ENCODE measurements at places on chromosomes 12 and 14.

DNA sequence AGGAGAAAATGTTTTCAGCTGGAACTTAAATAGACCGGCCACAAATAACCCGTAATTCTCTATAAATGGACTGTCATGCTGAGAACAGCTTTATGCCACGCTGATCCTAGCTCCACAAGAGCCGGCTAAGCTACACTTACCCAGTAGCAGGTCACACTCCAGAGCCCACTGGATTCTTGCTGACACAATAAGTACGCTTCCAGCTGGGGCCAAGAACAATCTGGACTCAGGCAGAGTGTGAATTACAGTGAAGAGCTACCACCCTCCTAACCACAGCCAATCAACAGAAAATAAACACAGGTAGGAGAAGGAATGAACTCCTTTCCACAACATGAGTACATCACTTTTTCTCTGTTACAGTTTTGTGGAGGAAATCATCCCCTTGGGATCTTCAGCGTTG, 531.3 kb downstream of the GALC start:
- ATAC-seq = no peak

GRCh38 chr14:71541973-71542690, 390.1 kb upstream of the RGS6 start:
- no peak for ATAC-seq

DNA sequence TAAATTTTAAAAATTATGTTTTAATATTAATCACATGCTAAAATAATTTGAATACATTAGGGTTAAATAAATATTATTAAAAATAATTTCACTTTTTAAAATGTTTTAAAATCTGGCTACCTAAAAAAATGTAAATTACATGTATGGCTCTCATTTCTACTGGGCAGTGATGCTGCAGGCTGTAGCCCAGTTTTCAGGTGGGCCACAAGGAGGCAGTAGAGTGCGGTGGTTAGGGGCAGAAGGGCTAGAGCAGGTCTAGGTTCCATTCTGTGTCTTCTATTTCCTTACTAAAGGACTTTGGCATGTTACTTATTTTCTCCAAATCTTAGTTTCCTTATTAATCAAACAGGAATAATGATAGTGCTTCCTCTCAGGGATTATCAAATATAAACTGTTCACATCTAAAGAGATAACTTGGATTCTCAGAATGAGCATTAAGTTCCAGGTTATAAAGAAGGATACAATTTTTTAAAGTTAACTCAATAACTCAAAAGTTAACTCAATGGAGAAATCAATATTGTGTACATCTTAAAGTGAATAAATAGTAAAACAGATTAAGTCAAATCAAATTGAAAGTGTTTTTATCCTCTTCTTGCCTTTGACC, 54.9 kb upstream of the OVCH1 start:
- peak; percentile 68 for ATAC-seq

DNA sequence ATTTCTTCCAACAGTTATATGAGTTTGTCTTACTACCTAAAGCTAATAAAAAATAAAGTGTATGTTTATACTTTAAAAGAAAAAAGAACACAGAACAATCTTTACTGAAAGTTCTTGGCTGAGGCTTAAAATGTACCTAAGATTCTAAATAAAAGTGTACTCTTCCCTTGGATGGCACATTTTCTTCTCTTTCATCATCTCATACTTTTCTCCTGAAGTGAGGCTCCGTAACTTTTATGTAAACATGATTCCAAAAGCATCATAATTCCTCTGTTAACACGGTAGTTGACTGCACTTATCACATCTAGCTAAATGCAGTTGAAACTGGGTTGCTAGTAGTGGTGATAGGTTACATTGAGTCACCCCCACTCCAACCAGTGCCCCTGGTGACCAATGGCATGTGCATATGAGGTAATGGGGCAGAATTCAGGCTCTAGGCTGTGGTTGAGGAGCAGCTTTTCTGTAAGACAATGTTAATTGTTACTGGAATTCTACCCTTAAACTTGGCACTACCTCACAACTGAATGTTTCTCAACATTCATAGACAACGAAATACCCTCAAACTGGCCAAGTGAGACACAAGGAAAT, 38.4 kb downstream of the WASHC3 start:
- no peak for ATAC-seq

DNA sequence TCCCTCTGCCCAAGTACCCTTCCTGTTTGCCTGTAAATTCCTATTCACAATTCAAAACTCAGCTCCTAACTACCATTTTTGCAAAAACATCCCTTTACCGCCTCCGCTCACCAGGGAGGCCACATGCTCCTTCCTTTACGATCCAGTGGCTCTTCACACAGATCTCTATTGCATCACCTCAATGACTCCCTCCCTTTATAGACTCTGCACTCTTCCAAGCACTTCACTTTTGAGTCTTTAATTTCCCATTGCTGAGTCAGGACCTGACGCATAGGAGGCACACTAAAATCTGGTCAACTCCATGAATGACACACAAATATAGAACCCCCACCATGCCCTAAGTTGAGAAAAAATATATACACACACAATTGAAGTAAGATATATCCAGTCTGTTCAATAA, 45.9 kb downstream of the PPP1R13B start:
- no peak for ATAC-seq

DNA sequence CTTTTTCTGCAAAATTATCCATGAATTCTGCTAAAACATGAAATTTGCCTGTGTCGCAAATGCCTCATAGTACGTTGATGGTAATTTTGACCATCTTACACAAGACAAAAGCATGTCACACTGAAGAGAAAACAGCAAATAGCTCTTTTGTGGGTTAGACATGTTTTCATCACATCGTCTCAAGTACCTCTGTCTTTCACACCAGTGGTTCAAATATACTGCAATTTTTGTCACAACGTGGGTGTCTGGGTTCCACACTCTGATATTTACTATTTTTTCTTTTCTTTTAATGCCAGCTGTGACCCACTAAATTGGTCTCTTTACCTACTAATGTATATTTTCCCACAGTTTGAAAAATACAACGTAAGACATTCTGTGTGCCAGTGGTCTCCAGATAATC, 10.4 kb downstream of the KLRB1 start:
- ATAC-seq = no peak

- ATAC-seq = no peak
These were observed 32.8 kb downstream of the GRIN2B start for GRCh38 chr12:13948621-13949020.

- ATAC-seq = peak; percentile 65
These were observed 17.5 kb downstream of the DYRK4 start for GRCh38 chr12:4579305-4580102.

DNA sequence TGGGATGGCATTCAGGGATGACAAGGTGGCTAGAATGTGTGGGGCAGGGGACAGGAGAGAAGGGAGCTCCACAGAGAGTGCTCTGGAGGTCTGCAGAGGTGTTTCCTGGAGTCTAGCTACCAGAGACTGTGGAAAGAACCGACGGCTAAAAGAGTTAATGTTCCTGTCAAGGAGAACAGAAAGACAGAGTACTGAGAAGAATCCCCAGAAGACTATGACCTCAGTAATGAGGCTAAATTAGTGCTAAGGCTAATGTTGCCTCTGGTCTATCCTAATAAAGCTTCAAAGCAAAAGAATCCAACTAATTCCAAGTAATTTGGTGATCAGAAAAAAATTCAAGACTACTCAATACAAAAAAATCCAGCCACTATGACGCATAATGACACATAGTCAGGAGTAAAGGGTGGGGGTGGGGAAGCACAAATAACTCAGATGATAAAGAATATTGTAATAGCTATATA, 44.7 kb downstream of the FERMT2 start:
- no peak for ATAC-seq

- no peak for ATAC-seq
These were observed 89.2 kb downstream of the PDZRN4 start for GRCh38 chr12:41277100-41277945.

DNA sequence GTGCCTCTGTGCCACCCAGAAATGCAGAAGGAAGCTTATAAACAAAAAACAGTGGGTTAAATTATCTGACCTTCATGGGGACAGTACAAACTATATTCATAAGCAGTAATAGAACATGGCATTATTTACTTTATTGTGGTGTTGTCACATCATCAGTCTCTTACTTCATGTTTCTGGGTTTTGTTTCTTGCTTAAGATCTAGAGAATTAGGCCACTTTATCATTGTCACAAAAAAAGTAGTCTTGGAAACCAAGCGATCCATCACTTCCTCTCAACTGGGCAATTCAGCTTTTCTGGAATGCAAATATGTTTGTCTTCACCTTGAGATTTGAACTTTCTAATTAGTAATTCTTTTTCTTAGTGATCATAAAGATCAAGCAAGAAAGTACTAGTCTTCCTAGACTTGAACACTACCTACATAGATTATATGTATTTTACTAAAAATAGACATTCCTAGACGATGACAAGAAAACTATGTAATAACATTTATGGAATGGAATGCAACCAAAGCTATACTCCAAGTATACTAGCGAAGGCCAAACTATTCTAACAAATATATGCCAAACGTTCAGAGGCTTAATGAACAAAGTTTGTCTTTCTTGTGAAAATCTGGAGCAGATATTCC, 363.4 kb downstream of the DAD1 start:
- ATAC-seq = no peak

DNA sequence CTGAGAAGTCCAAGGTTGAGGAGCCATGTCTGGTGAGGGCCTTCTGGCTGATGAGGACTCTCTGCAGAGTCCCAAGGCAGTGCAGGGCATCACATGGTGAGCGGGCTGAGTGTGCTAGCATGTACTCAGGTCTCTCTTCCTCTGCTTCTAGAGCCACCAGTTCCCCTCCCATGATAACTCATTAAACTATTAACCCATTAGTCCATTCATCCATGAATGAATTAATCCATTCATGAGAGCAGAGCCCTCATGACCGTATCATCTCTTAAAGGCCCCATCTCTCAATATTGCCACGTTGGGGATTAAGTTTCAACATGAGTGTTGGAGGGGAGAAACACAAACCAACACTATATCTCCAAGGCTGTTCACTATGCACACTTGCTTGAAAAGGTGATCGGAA, 83.7 kb downstream of the TMEM30B start:
- no peak for ATAC-seq

DNA sequence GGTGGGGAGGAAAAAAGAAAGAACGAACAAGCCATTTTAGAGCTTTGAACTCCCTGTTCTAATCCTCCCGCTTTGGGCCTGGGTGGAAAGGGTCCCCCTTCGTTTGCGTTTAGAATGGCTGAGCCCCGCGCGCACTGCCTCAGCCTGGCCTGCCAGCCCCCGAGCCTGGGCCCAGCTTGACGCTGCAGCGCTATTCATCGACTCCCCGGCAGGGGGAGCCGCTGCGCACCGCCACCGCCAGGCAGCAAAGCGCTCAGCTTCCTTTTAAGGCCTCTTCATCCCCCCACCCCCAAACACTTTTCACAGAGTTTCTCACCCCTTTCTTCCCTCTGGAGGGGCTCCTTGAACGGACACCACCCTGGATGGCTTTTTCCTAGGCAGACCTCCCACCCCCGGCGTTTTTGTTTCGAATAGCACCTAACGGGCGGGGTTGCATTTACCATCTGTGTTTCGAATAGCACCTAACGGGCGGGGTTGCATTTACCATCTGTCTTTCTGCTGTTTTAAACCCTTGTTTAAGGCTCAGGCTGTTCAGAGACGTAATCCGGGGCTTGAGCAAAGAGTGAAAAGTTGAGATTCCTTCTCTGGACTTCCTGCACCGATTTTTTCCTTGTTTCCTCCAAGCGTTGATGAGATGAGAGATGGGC, 56.4 kb upstream of the PIWIL1 start:
- ATAC-seq = no peak

DNA sequence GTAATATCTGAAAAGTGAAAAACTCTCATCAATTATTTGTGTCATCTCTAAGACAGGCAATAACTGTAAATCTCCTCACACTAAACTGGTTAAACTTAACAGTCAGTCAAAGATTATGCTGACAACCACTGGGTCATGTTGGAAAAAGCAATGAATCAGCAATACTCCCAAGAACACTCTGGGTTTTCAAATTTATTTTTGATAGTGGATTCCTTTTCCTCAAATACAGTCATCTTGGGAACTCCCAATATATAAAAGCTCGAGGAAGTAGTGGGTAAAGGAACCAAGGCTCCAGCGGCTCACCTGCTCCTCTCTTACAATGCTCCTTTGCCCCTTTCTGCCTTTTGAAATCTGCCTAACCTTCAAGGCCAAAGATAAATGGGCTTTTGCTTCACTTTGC, 70.0 kb downstream of the ARMH4 start:
- no peak for ATAC-seq

DNA sequence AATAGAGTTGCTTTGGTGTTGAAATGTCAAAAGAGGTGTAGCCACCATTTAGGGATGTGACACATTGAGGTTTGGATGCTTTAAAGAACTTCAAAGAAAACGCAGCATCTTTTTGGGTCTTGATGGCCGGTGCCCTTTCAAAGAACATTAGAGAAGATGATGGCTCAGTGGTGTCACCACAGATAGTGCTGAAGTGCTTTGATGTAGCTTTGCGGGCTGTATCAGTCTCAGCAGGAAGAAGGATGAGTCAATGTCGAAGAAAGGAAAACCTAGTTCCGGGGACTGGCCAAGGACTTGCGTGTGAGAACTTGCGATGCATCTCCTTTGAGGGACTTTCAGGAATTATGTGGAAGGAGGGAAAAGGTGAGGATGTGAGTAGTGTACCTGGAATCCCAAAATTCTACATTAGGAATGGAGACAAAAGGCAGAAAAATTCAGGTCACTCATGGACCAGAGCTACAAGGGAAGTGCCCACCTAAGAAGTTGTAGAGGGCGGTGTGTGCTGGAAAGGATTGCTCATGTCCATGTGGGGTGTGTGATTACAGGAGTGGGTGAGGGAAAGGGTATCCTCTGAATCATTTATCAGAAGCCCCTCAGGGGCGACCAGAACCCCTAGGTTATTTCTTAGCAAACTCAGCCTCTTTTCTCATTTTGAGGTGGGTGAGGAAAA, 39.7 kb upstream of the GZMB start:
- peak; percentile 90 for ATAC-seq

DNA sequence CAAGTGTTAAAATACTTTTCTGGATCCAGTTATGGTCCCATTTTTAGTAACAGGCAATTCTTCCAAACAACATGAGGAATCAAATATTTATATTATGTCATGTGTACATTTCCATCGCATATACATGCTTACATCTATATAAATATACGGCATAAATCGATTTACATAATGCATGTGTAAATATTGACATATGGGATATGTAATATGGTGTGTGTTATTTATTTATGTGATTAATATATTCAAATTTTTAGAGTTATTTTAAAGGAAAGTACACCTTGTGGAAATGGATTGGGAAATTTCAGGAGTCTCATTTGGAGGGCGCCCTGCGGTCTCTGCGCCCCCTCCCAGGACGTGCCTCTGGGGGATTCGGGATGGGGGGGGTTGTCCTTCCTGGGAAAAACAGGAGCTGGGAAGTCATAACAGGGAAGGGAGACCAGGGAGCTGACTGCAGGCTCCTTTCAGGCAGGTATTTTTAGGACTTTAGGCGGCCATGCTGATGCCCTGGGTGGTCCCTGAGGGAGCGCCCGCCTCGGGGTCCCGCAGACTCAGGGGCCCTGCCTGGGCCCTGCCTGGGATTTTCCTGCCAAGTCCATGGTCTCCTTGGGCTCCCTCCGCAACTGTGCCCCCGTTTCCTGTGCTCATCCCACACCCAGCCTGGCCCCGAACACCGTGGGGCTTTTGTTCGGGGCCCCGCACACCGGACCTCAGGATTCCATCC, 82.7 kb upstream of the SFSWAP start:
- ATAC-seq = no peak

- no peak for ATAC-seq
These were observed 1.7 kb downstream of the ATF7 start for GRCh38 chr12:53624458-53624857.

- ATAC-seq = no peak
These were observed 79.7 kb upstream of the RAP1B start for GRCh38 chr12:68530965-68531364.
